ENCODE measurements at places on chromosomes 11 and 22.

DNA sequence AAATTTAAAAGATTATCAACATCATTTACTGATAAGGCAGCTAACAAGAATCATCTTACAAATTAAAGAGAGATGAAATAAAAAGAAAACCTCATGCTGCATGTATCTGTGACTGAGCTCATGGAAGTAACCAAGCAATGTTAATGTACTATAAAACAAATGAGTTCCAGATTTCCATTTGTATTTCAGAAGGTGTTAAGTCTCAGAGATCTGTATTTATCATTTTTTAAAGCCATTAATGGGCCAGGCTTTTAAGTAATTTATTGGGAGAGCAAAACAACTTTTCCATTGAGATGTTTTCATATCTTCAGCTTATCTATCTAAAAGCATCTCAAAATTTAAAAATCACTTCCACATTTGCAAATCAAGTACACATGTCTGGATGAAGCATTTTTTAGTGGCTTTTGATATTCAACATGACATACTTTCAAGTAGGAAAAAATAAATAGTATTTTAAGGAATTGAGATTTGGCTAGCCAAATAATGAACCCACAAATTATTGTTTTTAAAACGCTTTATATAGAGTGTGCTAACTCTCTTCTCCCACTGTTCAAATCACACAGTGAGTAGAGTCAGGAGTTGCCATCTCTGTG, 17.9 kb upstream of the BBOX1 start:
- DNase-seq = no peak

DNA sequence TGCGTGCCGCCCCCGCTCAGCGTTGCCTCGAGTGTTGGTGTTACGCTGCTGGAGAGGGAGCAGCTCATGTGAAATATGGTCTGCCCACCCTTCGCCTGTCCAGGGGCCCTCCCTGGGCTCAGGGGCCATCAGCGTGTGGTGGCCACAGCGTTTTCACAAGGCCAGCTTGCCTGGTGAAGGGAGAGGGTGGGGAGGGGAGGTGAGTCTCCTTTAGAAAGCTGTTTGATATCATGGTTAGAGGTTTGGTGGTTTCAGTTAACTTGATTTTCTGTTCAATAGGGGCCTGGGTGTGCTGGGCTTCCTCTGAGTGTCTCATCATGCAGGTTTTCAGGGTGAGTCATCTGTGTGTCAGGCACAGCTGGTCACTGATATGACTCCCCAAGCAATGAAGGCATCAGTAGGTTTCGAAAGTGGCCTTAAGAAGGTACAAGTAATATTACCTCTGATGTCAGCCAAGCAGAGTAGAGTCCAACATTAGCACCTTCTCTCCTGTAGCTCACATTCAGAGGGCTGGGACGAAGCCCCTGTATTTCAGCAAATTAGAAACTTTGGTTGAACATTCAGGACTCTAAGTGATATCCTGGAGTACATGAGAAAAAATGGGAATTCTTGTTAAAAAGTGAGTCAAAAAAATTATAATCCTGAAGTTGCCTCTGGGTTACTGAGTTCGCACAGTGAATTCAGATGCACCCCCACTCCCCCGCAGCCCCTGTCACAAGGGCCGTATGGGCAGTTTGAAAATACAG, 172.5 kb downstream of the TBC1D22A start:
- DNase-seq = peak; percentile 27

- no peak for DNase-seq
Measured at GRCh38 chr11:75236062-75236461, 4.5 kb upstream of the TPBGL start.

GRCh38 chr11:26583550-26583949, 11.5 kb upstream of the MUC15 start:
- DNase-seq = no peak

DNA sequence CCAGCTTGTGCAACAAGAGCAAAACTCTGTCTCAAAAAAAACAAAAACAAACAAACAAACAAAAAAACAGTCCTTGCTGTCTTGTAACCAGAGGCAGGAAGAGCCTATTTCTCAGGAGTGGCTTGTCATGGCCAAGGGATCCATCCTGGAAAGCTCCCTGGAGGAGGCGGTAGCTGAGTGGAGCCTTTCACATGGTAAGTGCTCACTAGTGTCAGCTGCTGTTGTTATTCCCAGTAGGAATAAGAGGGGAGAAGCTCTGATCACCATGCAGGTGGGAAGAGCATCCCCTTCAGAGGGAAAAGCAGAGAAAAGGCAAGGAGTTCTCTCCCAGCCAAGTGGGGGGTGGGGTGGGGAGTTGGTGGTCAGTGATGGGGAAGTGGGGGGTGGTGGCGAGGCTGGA, 54.6 kb upstream of the WNT7B start:
- DNase-seq = no peak

DNA sequence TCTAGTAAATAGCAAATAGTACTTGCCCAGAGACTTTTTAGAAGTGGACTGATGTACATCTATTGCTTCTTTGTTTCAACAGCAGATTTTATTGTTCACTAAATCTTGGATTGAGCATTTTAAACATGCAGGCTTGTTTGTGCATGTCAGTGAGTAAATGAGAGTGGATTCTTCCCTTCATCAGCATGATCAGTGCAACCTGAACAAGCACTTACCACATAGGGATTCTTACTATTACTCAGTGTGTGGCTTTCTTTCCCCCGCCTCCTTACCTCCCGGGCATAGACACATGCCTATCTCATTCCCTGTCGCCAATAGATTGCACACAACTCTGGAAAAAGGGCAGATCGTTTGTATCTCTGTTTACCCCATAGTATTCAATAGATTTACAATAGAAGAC, 197.5 kb downstream of the C11orf87 start:
- no peak for DNase-seq

DNA sequence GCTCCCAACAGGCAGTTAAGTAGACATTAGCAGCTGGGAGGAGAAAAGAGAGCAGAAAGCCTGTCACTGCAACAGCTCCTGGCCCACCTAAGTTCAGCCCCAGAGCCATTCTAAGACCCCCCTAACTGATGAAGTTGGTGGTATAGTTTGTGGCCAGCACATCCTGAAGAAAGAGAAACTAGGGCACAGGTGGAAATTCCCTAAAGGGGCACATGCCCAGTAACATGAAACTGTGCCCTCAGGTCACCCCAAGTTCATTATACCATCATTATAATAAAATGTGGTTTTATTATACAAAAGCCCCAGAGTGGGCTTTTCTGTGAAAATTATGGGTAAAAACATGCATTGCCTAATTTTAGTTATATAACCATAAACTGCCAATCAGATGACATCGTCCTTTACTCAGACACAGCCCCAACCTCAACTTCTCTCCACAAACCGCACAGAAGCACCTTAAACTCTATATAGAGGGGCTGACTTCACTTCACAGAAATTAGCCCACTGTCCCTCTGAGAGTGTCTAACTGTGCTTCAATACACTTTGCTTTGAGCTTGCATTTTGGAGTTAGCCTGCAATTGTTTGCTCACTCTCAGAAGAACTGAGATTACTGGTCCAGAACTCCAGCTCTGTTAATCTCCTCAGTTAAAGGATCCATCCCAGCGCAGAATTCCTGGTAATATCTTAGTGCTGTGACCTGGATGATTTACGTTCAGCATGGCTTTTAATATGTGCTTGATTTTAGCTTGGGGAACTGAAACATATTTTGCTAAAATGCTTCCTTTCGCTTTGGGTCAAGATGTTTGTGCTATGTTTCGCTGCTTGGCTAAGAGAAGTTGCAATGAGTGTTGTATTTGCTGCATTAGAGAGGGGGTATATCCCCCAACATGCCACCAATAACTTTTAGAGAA, 1.8 kb upstream of the APOL3 start:
- no peak for DNase-seq

DNA sequence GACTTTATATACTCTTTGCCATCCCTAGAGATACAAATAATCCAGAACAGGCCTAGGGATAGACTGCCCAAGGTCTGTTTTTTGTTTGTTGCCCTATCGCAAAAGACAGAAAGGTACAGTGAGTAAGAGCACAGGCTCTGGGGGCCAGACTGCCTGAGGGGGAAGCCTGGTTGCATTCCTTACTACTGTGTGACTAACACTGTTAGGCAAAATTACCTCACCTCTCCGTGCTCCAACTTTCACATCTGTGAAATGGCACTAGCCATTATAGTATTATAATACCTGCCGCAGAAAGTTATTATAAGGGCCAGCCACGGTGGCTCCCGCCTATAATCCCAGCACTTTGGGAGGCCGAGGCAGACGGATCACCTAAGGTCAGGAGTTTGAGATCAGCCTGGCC, 14.5 kb downstream of the SLC35F2 start:
- DNase-seq = no peak

DNA sequence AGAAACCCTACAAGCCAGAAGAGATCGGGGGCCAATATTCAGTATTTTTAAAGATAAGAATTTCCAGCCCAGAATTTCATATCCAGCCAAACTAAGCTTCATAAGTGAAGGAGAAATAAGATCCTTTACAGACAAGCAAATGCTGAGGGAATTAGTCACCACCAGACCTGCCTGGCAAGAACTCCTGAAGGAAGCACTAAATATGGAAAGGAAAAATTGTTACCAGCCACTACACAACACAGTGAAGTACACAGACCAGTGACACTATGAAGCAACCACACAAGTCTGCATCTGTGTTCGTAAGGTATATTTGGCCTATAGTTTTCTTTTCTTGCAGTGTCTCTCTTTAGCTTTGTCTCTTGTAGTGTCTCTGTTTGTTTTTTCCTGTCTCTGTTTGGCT, 29.0 kb downstream of the TMEM225 start:
- DNase-seq = no peak

DNA sequence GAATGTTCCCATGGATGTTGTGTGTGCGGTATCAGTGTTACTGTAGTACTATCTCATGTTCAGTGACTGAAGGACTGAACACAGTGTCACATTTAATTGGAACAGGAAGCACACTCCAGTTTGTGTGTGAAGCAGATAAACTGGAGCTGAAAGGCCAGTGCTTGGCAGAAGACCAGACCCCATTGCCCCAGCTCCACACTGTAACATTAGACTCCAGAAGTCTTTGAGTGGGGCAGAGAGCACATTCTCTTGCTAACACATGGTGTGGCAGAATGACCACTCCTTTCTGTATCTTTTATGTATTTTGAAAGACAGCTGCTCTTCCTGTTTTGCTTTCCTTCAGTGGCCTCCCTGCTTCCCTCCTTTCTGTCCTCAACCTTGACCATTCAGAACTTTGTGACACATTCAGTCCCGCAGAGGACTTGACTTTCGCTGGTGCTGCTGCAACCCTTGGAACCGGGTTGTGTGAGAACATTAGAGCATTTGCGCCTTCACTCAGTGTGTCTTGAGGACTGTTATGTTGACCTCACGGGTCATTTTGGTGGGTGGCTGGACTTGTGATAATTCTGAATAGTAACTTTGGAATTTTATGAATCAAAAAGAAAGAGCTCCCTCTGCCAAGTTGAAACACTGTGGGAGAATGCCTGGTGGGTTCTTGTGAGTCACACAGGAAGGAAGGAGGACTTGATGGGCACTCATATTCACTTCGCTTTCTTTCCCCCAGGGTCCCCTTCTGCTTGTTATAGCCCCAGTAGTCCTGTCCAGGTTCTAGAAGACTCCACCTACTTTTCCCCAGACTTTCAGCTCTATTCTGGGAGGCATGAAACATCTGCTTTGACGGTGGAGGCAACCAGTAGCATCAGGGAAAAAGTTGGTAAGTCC, 26.4 kb downstream of the AMOTL1 start:
- DNase-seq = no peak

DNA sequence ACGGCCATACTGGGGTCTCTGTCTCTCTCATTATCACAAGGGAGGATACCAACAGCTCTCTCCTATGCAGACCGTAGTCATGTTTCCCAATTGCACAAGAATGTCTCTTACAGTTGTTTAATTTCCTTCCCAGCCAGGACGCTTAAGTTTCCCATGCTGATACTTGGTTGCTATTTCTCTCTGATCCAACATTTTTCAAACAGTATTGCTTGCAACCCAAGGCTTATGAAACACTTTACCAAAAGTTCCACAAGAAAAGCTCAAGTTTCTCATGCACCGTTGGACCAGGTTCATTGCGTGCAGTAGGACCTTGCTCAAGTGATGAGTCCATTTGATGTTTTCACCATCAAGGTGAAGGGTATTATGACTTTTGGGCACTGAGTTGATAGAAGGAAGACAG, 46.6 kb downstream of the GGTLC2 start:
- DNase-seq = no peak

GRCh38 chr22:19639610-19640135, 74.6 kb upstream of the SEPTIN5 start:
- no peak for DNase-seq

- DNase-seq = peak; percentile 80
Measured at GRCh38 chr11:15580056-15580774, 465.5 kb downstream of the INSC start.

- DNase-seq = peak; percentile 67
Measured at GRCh38 chr11:115652496-115652895, 148.3 kb upstream of the CADM1 start.

DNA sequence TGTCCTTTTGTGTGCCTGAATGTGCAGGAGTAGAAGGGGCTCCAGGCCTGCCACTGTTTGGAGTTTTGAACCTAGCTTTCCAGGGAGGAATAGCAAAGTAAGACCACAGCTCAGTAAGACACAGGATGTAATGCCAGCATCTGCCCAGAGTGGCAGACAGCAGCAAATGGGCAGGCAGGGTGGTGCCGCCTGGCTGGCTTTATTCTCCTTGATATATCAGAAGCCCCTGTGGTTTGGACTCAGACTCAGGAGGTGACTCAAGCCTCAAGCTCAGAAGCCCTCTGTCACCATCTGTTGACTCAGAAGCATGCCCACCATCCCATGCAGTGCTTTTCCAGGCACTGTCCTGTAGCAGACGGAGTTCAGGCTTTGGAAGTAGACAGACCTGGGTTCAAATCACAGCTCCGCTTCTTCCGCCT, 72.7 kb upstream of the TTC12 start:
- no peak for DNase-seq

DNA sequence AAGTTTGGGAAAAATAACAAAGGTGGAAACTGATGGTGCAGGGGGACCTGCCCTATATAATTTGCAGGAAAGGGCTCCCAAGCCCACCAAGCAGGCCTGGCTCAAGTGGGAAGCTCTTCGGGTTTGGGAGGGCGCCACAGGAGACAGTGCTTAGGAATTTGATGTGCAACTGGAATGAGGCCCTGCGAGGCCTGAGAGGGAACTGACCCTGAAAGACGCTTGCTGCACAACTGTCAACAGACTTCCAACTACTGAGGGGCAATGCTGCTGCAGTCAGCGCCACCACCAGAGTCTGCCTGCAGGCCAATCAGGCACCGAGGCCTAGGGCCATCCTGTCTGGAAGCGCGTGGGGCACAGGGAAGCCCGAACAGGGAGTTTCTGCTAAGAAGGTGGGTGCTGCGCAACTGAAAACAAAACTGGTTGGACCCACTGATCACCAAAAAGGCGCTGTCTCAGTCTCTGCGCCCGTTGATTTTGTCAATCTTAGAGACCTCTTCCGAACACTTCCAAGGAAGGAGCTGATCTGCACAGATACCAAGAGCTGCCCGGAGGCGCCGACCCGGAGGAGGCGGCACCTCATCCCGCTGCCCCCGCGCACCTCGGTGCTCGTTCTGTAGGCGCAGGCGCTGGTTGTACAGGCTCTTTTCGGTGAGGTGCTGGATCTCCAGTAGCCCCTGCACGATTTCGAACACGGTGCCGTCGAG, 667 bp downstream of the DGCR6L start:
- DNase-seq = no peak
